Effector CD8-positive, alpha-beta T cell (primary cell): ENCODE measurements at places on chromosomes 1 and 21.

- DNase-seq = no peak
These were observed 78.7 kb downstream of the PBX1 start for GRCh38 chr1:164637461-164638375.

DNA sequence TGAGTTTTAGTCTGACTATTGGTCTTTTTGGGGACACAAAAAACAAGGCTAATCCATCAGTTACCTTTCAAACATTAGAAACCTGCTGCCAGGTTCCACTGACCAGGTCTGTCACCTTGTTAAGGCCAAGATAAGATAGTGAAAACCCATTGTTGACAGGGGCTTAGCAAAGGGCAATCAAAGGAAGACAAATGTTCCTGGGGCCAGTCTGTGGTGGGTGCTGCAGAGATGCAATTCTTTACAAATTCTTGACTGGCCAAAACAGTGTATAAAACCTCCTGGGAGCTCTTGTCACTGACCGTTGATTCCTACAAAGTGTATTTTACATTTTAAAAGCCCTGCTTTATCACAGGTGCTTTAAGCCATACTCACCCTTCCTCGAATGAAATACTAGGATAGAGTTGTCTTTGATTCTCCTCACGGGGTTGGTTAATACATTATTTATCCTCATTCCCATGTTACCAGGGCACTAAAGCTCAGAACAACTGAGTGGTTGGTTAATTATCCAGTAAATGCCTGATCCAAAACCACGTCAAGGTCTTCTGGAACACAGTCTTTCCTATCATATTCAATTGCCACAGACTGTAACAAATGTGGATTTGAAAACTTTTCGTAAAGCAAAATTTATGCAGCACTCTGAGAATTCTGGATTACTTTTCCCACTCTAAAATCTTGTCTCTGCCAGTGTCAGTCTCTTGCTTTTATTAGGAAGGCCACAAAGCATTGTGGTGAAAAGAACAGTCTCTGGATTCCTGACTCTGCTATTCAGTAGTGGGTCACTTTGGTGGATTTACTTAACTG, 77.2 kb downstream of the NRIP1 start:
- no peak for DNase-seq

- no peak for DNase-seq
These were observed 1744.9 kb downstream of the NCAM2 start for GRCh38 chr21:22743085-22743484.

GRCh38 chr1:85628791-85629531, 48.4 kb downstream of the CCN1 start:
- DNase-seq = no peak

GRCh38 chr1:154994269-154994587, 842 bp downstream of the LENEP start:
- no peak for DNase-seq

- no peak for DNase-seq
These were observed 92.3 kb downstream of the TRIM11 start for GRCh38 chr1:228314315-228314657.

DNA sequence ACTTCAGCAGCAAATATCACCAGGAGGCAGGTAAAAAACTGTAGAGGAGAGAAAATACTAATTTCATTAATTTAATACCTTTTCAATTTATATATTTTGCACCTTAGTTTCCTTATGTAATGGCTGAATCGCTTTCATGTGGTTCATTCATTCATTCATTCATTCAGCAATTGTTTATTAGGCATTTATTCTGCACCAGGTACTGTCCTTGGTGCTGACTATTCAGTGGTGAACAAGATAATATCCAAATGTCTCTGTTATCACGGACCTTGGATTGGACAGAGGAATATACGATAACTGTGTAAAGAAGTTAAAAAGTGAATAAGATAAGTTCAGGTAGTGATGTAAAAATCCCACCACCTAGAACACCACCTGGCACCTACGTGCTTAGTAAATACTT, 28.8 kb downstream of the TSPAN2 start:
- DNase-seq = no peak

DNA sequence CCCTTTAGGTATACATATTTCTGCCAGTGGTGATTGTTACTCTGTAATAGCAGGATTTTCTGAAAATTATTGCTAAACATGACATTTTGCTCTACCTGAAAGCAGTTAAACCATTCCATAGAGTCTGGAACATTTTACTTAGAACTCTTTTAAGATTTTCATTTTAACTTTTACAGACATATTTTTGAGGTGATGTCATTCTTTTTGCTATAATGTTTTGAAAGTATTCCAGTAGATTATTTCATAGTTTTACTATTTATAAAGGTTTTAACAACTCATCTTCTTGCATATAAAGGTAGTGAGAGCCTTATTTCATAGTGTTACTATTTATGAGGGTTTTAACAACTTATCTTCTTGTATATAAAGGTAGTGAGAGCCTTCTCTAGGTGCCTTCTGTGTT, 42.9 kb downstream of the PTBP2 start:
- no peak for DNase-seq

DNA sequence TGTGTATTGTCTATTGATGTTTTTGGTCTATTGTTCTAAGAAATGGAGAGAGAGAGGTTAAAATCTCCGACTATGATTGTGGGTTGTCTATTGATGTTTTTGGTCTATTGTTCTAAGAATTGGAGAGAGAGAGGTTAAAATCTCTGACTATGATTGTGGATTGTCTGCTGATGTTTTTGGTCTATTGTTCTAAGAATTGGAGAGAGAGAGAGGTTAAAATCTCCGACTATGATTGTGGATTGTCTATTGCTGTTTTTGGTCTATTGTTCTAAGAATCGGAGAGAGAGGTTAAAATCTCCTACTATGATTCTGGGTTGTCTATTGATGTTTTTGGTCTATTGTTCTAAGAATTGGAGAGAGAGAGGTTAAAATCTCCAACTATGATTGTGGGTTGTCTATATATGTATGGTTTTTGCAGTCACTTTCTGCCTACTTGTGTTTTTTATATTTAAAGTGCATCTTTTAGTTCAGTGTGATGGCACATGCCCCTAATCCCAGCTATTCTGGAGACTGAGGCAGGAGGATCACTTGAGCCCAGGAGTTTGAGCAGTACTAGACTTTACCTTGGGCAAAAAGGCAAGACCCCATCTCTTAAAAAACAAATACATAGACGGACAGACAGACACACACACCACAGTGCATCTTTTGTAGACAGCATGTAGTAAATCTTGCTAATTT, 16.2 kb downstream of the C1orf159 start:
- DNase-seq = no peak

DNA sequence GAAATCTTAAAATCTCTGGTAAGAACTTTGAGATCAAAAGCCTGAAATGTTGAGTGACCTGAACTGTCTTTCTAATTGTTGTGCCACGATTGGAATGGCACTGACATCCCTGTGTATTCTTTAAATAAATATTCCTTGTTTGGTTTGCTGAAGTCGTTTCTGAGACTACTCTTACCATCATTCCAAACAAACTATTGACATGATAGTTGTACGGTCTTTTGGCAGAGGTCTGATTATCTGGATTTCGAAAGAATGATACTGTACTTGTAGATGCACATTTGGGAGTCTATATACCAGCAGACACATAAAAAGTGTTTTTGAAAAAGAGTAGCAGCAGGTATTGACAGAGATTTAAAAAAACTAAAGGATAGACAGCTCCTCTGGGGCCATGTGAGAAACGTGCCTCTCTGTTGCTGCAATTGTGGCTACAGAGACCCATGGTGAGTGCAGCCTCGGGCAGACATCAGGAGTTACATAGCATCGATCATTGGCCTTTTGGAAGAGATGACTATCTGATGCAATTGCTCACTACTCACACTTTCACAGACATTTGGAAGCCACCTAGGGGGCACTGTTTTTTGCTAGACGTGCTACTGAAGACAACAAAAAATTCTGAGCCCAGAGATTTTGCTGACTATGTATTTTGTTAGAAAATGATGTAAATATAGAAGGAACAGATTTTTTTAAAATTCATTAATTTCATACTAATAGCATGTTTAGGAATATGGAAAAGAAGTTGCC, 464.5 kb downstream of the KCNT2 start:
- DNase-seq = no peak

DNA sequence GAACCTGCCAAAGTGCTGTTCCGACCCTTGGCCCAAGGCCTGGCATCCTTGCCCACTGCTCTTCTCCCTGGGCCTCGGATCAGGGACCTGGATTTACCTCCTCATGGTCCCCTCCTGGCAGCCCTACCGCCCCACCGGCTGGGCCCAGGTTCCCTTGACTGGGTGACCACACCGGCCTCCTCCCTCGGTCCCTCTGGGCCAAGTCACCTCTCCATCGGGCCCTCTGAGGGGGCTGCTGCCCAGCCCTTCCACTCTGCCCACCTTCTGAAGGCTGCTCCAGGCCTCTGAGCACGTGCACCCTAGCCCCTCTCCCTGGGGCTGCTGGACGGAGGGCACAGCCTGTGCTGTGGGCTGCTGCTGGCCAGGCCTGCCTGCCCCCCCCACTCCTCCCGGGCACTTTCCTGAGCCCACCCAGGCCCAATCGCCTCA, 9.3 kb upstream of the MMEL1 start:
- DNase-seq = no peak

DNA sequence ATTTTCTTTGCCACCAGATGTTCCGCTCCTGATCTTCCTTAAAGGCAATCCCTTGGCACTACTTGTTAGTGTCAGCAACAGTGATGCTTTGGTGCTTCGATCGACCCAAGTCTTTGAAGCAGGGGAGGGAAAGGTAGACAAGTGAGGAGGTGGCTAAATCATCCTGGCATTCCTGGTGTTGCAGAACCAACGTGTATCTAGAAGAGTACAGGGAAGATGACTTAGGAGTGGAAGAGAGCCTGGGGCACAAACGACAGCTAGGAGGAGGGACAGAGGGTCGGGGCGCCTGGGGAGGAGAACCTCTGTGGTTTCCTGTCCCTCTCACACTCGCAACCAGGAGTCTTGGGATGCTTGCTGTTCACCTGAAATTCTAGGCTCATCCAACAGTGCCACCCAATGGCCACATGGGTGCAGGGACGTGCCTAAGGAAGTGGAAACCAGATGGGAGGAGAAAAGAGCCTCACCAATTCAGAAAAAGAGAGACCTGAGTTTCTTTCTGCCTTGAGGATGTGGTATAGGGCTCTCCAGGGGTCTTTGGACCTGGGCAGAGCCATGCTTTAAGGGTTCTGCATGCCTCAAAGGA, 9.5 kb upstream of the KCNA2 start:
- peak; percentile 24 for DNase-seq

GRCh38 chr1:38028105-38028591, 15.6 kb downstream of the UTP11 start:
- DNase-seq = no peak

DNA sequence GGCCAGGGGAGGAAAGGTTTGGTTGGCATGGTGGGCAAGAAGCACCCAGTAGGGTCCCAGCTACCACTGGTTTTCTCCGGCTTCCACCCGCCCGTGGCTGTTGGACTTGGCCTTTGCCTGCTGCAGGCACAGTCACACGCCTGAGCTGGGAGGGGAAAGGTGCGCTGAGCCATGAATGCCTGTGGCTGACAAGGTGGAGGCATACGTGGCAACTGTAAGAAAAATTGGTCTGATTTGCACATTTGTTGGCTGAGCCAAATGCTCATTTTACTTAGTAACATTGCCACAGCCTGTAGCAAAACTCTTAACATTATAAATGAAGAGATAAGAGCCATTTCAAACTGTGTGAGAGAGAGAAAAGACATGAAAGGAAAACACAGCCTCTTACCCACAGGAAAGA, 191.6 kb downstream of the PTPRC start:
- no peak for DNase-seq

GRCh38 chr21:40160911-40161310, 293.7 kb downstream of the PCP4 start:
- no peak for DNase-seq

- DNase-seq = no peak
These were observed 21.8 kb downstream of the KDM4A start for GRCh38 chr1:43671626-43672330.

GRCh38 chr1:201737352-201738060, 91.5 kb upstream of the IPO9 start:
- DNase-seq = no peak
